Ascending aorta (tissue), 2 donors: ENCODE measurements at places on chromosomes 6 and 20.

DNA sequence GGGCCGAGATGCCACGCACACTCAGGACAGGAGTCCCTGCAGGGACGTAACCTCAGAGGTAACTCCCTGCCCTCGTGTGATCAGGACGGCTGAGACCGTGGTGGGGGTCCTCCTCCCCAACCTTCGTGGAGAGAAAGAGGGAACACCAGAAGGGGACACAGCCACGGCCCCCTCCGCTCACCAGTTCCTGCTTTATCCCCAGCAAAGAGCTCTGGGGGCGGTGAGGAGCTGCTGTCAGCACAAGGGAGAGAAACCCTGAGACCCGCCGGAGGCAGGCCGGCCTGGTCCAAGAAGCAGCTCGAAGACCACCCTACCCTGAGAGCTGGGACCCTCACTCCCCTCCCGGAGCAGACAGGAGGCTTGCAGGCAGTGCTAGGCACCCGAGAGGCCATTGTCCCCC is 44.4 kb downstream of the SLC2A4RG start:
- no peak overlapping the region for H3K4me3 ChIP-seq
- no peaks in the 10 kb centered on the region for H3K36me3 ChIP-seq
- DNase-seq, result no peak
- no peak overlapping the region for H3K27ac ChIP-seq
- H3K27me3 ChIP-seq, result no peaks in the 10 kb centered on the region
- no peaks in the 10 kb centered on the region for H3K4me1 ChIP-seq

- no peak overlapping the region for H3K27ac ChIP-seq
- H3K4me1 ChIP-seq, result no peaks in the 10 kb centered on the region
- no peaks in the 10 kb centered on the region for H3K36me3 ChIP-seq
- DNase-seq, result no peak
Measured at GRCh38 chr6:143026696-143027449, 33.8 kb upstream of the AIG1 start.

DNA sequence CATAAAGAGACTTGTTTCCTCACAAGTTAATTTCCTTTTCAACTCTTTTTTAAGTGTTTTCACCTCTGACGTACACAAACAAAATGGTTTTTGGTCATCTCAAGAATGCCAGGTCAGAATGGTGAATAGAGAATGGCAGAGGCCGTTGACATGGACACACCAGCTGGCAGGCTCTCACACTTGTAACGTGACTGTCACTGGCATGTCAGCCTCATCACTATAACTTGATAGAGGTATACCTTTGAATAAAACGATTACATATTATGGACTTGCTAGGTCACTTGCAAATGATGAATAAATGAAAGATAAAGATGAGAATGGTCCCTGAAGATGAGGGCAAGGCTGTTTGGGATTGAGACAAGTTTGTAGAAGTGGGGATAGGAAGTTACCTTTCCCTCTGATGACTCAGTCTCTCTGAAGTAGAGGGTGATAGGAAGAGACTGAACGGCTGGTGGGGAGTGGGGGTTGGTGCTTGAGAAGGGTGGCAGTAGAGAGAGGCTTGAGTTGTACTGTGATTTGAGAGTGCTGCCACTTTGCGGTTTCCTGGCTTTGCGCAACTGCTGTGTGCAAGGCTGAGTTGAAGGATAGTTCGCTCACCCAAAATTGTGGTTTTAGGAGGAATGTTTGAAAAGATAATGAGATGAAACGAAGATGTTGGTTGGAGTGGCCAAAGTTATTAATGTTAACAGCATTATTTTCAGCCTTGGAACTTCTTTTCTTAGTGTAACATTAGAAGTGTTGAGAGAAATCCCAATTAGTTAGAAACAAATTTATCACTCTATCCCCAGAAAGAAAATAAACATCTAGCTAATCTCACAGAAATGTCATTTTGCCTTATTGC is 30.3 kb downstream of the TBPL1 start:
- no peak overlapping the region for H3K27ac ChIP-seq
- no peaks in the 10 kb centered on the region for H3K4me1 ChIP-seq
- H3K36me3 ChIP-seq, result peaks cover 10% of the 10 kb centered on the region
- no peak for DNase-seq

DNA sequence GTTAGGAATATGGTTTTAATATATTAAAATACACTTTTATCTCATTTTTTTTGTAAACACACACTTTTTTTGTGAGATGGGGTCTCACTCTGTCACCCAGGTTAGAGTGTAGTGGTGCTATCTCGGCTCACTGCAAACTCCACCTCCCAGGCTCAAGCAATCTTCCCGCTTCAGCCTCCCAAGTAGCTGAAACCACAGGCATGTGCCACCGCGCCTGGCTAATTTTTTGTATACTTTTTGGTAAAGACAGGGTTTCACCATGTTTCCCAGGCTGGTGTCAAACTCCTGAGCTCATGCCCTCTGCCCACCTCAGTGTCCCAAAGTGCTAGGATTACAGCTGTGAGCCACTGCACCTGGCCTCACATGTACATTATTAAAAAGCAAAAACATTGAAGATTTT is 10.8 kb downstream of the IPCEF1 start:
- H3K27me3 ChIP-seq, result no peaks in the 10 kb centered on the region
- no peak overlapping the region for H3K4me3 ChIP-seq
- H3K4me1 ChIP-seq, result no peaks in the 10 kb centered on the region
- no peak overlapping the region for H3K27ac ChIP-seq

- H3K4me3 ChIP-seq, result peak overlapping the region; percentile 72
- peaks cover 8% of the 10 kb centered on the region for H3K4me1 ChIP-seq
- no peaks in the 10 kb centered on the region for H3K36me3 ChIP-seq
- DNase-seq, result no peak
- H3K27ac ChIP-seq, result peak overlapping the region; percentile 83
Measured at GRCh38 chr6:26363882-26364701, 906 bp upstream of the BTN3A2 start.

DNA sequence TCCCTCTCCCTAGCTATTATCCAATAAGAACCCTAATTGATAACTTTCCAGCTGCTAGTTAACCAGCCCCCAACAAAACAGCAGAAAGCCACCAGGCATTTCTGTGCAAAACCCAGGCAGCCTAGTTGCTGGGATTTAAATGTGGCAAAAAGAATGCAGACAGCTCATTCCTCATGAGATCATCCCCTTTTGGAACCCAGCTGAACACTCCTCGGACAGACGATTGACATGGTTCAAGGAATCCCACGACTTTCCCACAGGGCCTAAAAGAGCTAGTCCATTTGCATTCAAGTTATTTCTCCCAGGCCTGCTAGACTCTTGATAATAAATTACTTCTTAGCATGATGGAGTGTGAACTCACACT is 24.0 kb downstream of the JAG1 start:
- peak overlapping the region; percentile 100 for H3K27ac ChIP-seq
- H3K4me3 ChIP-seq, result no peak overlapping the region
- DNase-seq, result no peak
- peaks cover 83% of the 10 kb centered on the region for H3K4me1 ChIP-seq
- peaks cover 50% of the 10 kb centered on the region for H3K36me3 ChIP-seq
- H3K27me3 ChIP-seq, result no peaks in the 10 kb centered on the region

- peaks cover 5% of the 10 kb centered on the region for H3K4me1 ChIP-seq
- peak overlapping the region; percentile 29 for H3K27ac ChIP-seq
- no peak overlapping the region for H3K4me3 ChIP-seq
- no peaks in the 10 kb centered on the region for H3K27me3 ChIP-seq
Measured at GRCh38 chr20:45052698-45053429, 48.1 kb downstream of the KCNS1 start.

DNA sequence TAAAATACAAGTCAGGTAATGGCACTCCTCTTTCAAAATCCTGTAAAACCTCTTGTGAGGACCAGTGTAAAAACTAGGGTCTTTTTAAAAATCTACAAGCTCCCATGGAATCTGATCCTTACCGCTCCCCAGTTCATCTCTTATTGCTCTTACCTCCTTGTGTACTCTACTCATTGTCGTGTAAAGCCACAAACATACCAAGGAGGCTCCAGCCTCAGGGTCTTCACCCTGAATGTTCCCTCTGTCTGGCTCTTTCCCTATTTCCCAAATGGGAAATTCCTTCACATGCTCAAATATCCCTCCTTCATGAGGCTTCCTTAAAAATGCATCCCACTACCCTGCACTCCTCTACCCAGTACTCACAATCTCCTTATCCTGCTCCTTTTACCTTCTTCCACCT is 67.1 kb downstream of the TASP1 start:
- H3K4me3 ChIP-seq, result no peak overlapping the region
- no peaks in the 10 kb centered on the region for H3K36me3 ChIP-seq
- no peak overlapping the region for H3K27ac ChIP-seq

- no peak overlapping the region for H3K4me3 ChIP-seq
- H3K36me3 ChIP-seq, result peaks cover 4% of the 10 kb centered on the region
- H3K27me3 ChIP-seq, result no peaks in the 10 kb centered on the region
- no peak overlapping the region for H3K27ac ChIP-seq
- peaks cover 12% of the 10 kb centered on the region for H3K4me1 ChIP-seq
- no peak for DNase-seq
Measured at GRCh38 chr6:111581957-111582356, 23.7 kb downstream of the TRAF3IP2 start.

GRCh38 chr20:25459916-25460535 is 52.6 kb downstream of the GINS1 start:
- H3K4me1 ChIP-seq, result no peaks in the 10 kb centered on the region
- no peaks in the 10 kb centered on the region for H3K27me3 ChIP-seq
- no peak overlapping the region for H3K27ac ChIP-seq
- no peak overlapping the region for H3K4me3 ChIP-seq
- DNase-seq, result no peak

DNA sequence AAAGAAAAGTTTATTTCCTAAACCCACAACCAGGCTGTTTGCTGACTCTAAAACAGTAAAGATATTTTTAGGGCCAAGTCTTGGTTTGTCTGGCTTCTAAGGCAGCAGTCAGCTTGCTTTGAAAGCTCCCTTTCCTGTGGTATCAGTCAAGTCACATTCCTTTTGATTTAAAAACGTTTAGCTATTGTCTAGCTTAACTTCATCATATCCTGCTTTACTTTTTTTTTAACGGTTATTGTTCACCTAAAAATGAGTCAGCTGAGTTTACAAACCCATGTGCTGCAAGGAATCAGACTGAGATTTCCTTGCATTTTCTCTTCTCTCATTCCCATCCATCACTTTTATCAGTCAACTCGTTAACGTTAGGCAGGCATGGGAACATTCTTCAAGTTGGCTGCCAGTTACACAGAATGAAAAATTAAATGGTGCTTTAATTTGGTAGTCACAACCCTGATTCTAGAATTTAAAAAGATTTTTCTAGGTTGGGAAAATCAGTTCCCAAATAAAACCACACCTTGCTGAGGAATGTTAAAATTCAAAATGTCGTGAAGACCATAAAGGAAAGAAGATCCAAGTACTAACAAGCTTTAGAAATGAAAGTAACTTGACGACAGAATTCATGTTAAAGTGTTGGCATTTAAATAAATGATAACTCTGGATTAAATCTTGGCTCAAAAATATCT is 45.9 kb downstream of the ELOVL5 start:
- H3K4me3 ChIP-seq, result peak overlapping the region; percentile 1
- no peak for DNase-seq
- no peak overlapping the region for H3K27ac ChIP-seq
- no peaks in the 10 kb centered on the region for H3K36me3 ChIP-seq
- H3K27me3 ChIP-seq, result no peaks in the 10 kb centered on the region

- no peaks in the 10 kb centered on the region for H3K36me3 ChIP-seq
- H3K4me1 ChIP-seq, result no peaks in the 10 kb centered on the region
- H3K27me3 ChIP-seq, result no peaks in the 10 kb centered on the region
- DNase-seq, result no peak
- no peak overlapping the region for H3K4me3 ChIP-seq
- H3K27ac ChIP-seq, result no peak overlapping the region
Measured at GRCh38 chr20:20691477-20692235, 20.8 kb downstream of the RALGAPA2 start.

- H3K36me3 ChIP-seq, result no peaks in the 10 kb centered on the region
- no peak for DNase-seq
- H3K4me3 ChIP-seq, result peak overlapping the region; percentile 41
- H3K27ac ChIP-seq, result no peak overlapping the region
Measured at GRCh38 chr6:113565306-113565705, 291.8 kb upstream of the MARCKS start.

- peak overlapping the region; percentile 31 for H3K4me3 ChIP-seq
- peaks cover 34% of the 10 kb centered on the region for H3K4me1 ChIP-seq
- no peaks in the 10 kb centered on the region for H3K27me3 ChIP-seq
- H3K27ac ChIP-seq, result peak overlapping the region; percentile 78
- peak; percentile 88 for DNase-seq
- no peaks in the 10 kb centered on the region for H3K36me3 ChIP-seq
Measured at GRCh38 chr6:75402296-75402695, 91.3 kb downstream of the FILIP1 start.

DNA sequence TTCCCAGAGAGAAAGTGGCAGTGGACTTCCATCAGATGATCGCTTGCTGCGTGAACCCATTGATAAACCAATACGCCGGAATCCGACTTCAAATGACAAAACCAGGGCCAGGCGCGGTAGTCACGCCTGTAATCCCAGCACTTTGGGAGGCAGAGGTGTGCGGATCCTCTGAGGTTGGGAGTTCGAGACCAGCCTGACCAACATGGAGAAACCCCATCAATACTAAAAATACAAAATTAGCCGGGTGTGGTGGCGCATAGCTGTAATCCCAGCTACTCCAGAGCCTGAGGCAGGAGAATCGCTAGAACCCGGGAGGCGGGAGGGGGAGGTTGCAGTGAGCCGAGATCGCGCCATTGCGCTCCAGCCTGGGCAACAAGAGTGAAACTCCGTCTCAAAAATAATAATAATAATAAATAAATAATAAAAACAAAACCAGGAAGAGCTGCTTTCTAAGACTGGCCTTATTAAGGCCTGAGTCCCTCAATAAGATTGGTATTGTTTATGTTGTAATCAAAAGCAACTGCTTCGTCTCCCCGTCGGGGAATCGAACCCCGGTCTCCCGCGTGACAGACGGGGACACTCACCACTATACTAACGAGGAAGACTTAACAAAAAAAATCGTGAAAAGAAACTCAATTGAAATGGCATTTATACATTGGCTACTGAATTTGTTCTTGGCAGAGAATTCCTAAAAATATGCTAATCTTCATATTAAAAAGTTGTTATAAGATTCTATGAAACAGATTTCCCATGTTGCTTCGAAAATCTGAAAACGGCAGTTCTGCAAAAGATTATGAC is 110.2 kb upstream of the ZNF184 start:
- no peak overlapping the region for H3K4me3 ChIP-seq
- H3K36me3 ChIP-seq, result no peaks in the 10 kb centered on the region
- no peak overlapping the region for H3K27ac ChIP-seq
- DNase-seq, result no peak
